ENCODE measurements at places on chromosomes 12 and 14.

GRCh38 chr14:90568405-90568804 lies 171.6 kb downstream of the CALM1 start:
- DNase-seq = no peak

DNA sequence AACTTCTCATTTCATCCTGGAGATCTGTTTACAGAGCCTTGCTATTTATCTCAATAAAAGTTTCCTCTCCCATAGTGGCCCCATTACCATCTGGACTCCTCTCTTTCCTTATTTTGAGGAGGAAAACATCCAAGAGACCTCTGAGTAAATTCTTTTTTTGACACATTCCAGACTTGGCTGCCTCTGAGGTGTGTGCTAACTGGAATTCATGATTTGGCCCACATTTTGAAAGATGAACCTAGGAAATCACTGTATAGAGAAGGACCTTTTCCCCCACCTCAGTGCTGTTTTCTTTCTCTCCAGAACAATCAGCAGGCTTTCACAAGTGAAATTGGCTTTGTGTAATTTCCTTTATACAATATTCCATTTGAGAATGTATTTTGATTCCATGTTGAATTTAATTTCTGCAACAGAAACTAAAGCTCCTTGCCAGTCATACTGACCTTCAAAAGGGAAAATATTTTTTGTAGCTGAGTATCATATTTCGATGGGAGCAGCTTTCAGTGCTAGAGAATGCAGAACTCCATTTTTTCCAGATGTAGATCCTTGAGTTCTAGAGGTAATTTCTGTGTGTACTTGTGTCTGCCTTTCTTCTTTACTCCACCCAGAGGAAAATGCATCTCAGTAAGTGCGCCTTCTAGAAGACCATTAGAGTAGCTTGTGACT lies 244.9 kb upstream of the RGS6 start:
- DNase-seq = no peak

DNA sequence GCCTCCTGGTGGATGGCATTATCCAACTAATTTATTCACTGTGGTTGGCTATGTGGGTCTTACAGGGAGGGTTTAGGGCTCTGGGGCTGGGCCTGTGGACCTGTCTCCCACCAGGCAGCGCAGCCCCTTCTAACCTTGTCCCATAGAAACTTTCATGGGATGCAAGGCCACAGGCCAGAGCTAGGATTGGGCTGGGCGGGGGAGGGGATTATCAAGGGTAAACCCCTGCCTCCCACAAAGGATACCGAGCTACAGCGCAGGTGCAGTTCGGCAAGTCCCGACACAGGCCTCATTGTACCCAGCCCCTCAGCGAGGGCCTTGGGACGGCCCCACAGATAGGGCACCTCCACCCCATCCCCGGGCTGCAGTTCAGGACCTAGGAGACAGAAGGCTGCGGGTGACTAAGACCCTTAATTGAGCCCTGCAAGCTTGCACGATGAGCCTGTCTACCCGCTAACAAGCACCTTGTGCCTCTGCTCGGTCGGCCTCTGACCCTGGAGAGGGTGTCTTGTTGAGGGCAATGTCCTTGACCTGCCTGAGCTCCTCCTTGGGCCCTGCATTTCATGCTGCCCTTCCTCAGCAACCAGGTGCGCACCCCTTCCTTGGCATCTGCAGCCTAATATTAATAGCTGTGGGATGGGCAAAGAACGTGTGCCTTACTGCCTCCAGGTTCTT lies 46.7 kb downstream of the PSMA6 start:
- DNase-seq = no peak

GRCh38 chr12:89571491-89572195 lies 45.8 kb upstream of the POC1B start:
- DNase-seq = no peak

- DNase-seq = no peak
Measured at GRCh38 chr14:95713596-95714371, at the start of gene TCL1A. Gene TCL1A, minus strand, starts transcription at chr14:95714125. Its CDS starts 59 bp downstream, at chr14:95714066.

GRCh38 chr14:65065719-65066118 lies 36.6 kb downstream of the MAX start:
- DNase-seq = no peak
